Fibroblast of villous mesenchyme (primary cell): ENCODE measurements at places on chromosomes 3 and 15. TPM values are rescaled to one million over a fixed set of nuclear protein-coding genes. Genes with fewer than 3 reads are reported as not detected.

MAP6D1 gene
- total RNA-seq, result 2.9 and 3.5 TPM in 2 replicates

MYH15 gene
- total RNA-seq, result under 0.01 TPM in 2 replicates

DYNLT2B gene
- total RNA-seq, result 6.9 and 7.1 TPM in 2 replicates

TM4SF18 gene
- 0.32 TPM in 1 of 2 replicates, not detected in the other for total RNA-seq

C3orf85 gene
- not detected in 2 replicates for total RNA-seq

IL17RD gene
- 0.64 and 0.86 TPM in 2 replicates for total RNA-seq

C3orf49 gene
- total RNA-seq, result not detected in 2 replicates

TMEM45A gene
- total RNA-seq, result 31.2 and 53.1 TPM in 2 replicates

EPHB3 gene
- total RNA-seq, result 2.2 and 3.5 TPM in 2 replicates

FAN1 gene
- 12.9 and 19.9 TPM in 2 replicates for total RNA-seq

PYGO1 gene
- total RNA-seq, result 9.0 and 12.5 TPM in 2 replicates

TMIE gene
- total RNA-seq, result under 0.01 TPM in 1 of 2 replicates, not detected in the other

DUOXA2 gene
- not detected in 2 replicates for total RNA-seq

HEMK1 gene
- 8.6 and 10.0 TPM in 2 replicates for total RNA-seq

MTHFS gene
- 9.5 and 9.7 TPM in 2 replicates for total RNA-seq

LNP1 gene
- 4.2 and 4.7 TPM in 2 replicates for total RNA-seq

MUSTN1 gene
- total RNA-seq, result not detected in 2 replicates

TM6SF1 gene
- total RNA-seq, result 1.7 and 2.6 TPM in 2 replicates

CYP1A1 gene
- total RNA-seq, result not detected in 2 replicates

GNAT1 gene
- not detected in 2 replicates for total RNA-seq

CAMK1 gene
- total RNA-seq, result 27.6 and 30.0 TPM in 2 replicates

ST3GAL6 gene
- total RNA-seq, result 3.9 and 5.2 TPM in 2 replicates

SPSB4 gene
- not detected in 2 replicates for total RNA-seq

LRRIQ4 gene
- 0.32 TPM in 1 of 2 replicates, not detected in the other for total RNA-seq

HIGD1A gene
- 130 and 184 TPM in 2 replicates for total RNA-seq

UBA5 gene
- 48.8 and 51.2 TPM in 2 replicates for total RNA-seq

CORO2B gene
- total RNA-seq, result 8.7 and 9.5 TPM in 2 replicates

FBLN2 gene
- total RNA-seq, result 30.2 and 50.6 TPM in 2 replicates

CRBN gene
- 40.2 and 47.7 TPM in 2 replicates for total RNA-seq

SLITRK3 gene
- not detected in 2 replicates for total RNA-seq

APOD gene
- total RNA-seq, result 1.3 and 3.5 TPM in 2 replicates

BCL2A1 gene
- total RNA-seq, result not detected in 2 replicates

EAF2 gene
- 0.32 and 0.43 TPM in 2 replicates for total RNA-seq

GOLGA6L7 gene
- not detected in 2 replicates for total RNA-seq

GOLGA6D gene
- not detected in 2 replicates for total RNA-seq

DGKG gene
- total RNA-seq, result under 0.01 and 0.32 TPM in 2 replicates

SLC2A2 gene
- under 0.01 TPM in 1 of 2 replicates, not detected in the other for total RNA-seq

SRGAP3 gene
- total RNA-seq, result 2.9 and 3.5 TPM in 2 replicates

TEX55 gene
- total RNA-seq, result not detected in 2 replicates

CTXN2 gene
- total RNA-seq, result not detected in 2 replicates

PAK6 gene
- total RNA-seq, result under 0.01 TPM in 2 replicates

PIAS1 gene
- 28.9 and 46.1 TPM in 2 replicates for total RNA-seq

DNAH12 gene
- under 0.01 TPM in 2 replicates for total RNA-seq

FAM107A gene
- total RNA-seq, result not detected in 2 replicates

SPATA12 gene
- total RNA-seq, result not detected in 2 replicates

HTR3E gene
- total RNA-seq, result not detected in 2 replicates

SYNM gene
- 5.6 and 8.4 TPM in 2 replicates for total RNA-seq

CADM2 gene
- total RNA-seq, result under 0.01 and 0.32 TPM in 2 replicates

ARL8B gene
- total RNA-seq, result 62.2 and 72.1 TPM in 2 replicates

GYG1 gene
- 33.2 and 43.6 TPM in 2 replicates for total RNA-seq

MCTP2 gene
- total RNA-seq, result 2.2 and 4.5 TPM in 2 replicates

SLC22A13 gene
- total RNA-seq, result 0.32 and 0.43 TPM in 2 replicates

TRIM42 gene
- not detected in 2 replicates for total RNA-seq

DUOX1 gene
- total RNA-seq, result not detected in 2 replicates
